ENCODE measurements at places on chromosomes 4 and X.

DNA sequence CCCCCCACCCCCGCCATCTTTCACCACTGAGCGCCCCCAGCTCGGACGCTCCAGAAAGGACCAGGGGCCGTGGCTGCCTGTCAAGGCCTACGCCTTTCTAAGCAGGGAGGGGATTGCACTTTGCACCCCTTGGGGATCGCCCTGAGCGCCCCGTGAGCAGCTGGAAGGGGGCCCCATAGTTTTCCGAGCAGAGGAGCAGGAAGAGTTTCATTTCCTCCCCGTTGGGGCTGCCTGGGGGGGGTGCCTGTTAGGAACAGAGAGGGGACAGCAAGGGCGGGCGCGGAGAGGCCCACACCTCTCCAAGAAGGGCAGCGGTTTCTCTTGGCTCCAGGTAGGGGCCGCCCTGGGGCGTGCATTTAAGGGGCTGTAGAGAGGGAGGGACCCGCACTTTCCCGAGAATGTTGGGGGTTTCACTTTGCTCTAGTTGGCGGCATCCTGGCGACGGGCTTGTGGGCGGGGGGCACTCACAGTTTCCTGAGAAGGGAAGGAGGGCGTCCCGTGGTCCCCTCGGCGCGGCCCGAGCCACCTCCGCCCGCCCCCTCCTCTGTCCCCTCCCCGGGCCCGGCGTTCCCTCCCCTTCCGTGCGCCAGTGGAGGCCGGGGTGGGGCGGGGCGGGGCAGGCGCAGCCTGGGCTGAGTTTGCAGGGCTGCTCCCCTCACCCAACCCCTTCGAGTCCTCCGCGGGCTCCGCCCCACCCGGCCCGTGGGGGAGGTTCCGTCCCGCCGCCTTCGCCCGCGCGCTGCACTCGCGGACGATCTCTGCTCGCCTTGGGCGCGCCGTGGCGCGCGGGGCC, 82.3 kb upstream of the CD99 start:
- DNase-seq: peak; percentile 75

DNA sequence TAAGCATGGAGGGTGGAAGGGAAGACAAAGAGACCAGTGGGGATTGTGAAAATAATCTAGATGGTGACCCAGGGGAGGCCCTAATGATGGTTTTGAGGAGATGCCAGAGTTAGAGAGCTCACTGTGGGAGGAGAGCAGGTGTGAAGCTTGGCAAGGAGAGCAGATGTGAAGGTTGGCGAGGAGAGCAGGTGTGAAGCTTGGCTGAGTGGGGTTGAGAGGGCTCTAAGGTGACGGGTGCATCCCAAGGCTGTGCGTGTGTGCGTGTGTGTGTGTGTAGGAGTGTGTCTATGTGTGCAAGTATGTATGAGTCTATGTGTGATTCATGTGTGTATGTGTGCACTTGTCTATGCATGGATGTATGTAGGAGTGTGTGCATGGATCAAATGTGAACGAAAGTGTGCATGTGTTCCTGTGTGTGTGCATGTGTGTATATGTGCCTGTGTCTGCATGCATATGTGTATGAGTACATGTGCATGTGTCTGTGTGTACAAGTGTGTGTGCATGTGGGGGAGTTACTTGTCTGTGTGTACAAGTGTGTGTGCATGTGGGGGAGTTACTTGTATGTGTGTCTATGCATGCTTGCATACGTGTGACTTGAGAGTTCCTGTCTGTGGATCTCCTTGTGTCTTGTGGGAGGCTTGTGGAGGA, 72.0 kb downstream of the EVC start:
- DNase-seq: no peak

DNA sequence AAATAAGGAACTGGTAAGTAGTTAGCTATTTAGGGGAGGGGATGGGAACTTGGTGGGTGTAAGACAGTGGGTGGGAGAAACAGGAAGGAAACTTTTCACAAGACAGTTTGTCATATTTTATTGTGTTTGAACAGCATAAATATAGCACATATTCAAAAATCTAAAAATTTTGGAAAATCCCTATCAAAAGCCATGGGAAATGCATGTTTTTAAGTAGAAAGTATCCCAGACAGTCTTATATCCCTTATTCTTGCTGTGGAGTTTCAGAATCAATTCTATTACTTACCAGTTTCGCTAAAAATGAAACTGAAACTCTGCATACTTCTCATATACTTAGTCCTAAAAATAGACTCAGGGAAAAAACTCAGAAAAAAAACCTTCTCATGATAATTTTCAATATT, 22.3 kb upstream of the RASGEF1B start:
- no peak for DNase-seq

GRCh38 chrX:78024349-78025059, 55.1 kb upstream of the PGAM4 start:
- DNase-seq: peak; percentile 1

GRCh38 chr4:57109411-57109846, 756 bp downstream of the IGFBP7 start:
- DNase-seq: no peak

DNA sequence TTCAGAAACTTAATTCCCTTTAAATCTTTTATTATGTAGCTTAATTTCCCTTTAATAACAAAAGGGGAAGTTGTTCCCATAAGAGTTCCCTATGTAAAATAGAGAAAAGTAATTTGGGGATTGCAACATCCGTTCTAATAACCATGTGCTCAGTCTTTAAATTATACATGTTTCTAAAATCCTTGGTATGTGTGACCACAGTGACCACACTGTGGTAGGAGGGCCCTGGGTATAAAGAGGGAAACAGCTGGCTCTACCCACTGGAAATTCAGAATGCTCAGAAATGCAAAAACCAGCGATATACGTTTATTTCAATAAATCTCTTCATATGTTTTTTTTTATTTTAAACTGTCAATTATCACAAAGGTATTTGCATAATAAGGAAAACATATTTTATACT, 219.1 kb downstream of the FGF13 start:
- no peak for DNase-seq

- no peak for DNase-seq
Measured at GRCh38 chrX:118182025-118182424, 65.4 kb upstream of the KLHL13 start.

GRCh38 chrX:51144828-51145442, 187.7 kb upstream of the NUDT10 start:
- DNase-seq: peak; percentile 0

DNA sequence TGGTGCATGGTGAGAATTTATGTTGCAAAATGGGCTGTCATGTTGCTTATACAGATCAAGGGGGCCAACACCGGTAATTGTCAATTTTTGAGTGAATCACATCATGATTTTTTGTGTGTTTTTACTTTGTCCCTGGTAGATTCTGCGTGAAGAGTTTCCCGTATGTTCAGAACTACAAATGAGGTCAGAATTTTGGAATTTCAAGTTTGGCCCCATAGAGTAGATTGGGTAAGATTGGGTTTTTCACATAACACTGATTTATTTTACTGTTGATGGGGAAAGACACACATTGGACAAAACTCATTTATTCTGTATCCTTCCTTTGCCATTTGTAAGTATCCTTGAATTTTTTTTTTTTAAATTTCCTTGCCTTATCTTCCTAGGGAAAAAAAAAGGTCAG, 158.5 kb upstream of the MXRA5 start:
- no peak for DNase-seq

DNA sequence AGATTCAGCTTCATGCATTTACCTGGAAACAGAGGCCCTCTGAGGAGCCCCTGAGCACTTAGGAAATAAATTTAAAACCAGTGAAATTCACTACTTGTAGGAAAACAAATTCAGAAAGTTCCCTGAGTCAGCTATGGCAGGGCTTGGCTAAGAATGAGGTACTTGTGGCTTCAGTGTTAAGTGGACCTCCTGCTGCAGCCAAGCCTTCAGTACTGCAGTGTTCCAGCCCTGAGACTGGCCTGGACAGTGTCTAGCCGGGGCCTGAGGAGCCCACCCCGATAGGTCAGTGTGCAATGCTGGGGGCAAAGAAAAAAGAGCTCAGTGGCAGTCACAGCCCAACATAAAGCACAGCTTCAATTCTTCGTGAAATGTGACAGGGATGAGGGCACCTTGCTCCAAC, 41.9 kb downstream of the F11 start:
- DNase-seq: no peak

DNA sequence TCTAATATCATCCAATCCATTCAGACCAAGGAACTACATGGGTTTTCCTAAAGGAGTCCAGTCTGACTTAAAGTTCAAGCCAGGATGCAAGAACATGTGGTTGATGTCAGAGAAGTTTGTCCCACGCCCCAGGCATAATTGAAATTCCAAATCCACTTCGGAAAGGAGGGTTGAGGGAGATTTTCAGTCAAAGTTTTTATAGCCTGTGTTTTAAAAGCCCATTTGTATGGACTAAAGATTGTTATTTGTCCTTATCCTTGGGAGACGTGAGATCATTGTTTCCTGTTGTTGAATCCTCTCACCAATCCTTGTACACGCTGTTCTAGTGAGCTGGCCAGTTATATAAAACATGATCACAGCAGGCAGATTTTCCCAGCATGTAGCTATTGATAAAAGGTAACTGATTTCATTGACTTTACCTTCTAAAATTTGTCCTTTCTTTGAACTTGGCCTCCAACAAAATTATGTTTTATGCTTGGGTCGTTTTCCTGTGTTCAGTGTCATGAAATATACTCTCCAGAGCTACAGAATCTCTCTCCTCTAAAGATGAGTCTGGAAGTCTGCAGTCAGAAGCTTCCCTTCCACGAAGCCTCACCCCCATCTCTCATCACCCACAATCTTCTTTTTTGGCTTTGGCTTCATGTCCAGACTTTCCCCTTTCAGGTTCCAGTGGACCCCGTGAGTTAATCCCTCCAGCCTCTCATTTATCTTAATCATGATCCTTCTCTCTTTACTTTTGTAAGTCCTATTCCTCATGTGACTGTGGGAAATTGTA, 92.9 kb downstream of the ATP10D start:
- DNase-seq: peak; percentile 2

GRCh38 chrX:130738638-130739195, 164.3 kb downstream of the ENOX2 start:
- DNase-seq: no peak

- no peak for DNase-seq
Measured at GRCh38 chr4:14659286-14659685, 343.0 kb upstream of the CPEB2 start.

GRCh38 chrX:13658602-13659001, 5.7 kb downstream of the TCEANC start:
- DNase-seq: peak; percentile 48

DNA sequence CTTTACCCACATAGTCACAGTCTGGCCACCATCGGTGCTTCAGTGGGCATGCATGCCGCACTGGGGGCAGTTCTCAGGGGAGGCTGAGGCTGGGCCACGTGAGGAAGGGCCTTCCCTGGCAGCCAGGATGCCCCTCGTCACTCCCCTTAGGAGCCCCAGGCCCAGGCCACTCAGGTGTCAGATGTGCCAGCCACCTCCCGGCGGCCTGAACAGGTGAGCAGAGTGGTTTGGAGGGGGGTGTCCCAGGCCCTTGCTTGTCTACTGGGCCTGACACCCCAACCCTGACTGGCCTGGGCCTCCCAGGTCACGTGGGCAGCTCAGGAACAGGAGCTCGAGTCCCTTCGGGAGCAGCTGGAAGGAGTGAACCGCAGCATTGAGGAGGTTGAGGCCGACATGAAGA, 12.1 kb downstream of the CCDC22 start:
- no peak for DNase-seq

- DNase-seq: no peak
Measured at GRCh38 chrX:110954428-110955100, 141.4 kb upstream of the PAK3 start.

DNA sequence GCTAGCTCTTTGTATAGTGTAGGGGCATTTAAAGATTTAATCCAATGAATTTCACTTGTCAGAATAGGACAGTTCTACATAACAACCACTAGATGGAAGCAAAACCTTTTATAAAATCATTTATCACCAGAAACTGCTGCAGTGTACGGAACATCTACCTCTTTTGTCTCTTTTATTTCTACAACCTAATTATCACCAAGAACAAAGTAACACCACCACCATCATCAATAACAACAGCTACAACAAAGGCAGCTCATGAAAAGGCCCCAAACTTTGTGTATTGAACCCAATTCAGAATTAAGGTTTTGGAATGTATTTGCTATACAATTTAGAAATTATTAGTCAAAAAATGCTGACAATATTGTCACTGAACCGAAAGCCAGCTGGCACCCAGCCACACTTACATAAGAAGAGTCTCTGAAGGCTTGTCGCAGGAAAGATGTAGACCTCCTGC, 260.9 kb upstream of the RPS6KA3 start:
- DNase-seq: no peak

GRCh38 chrX:129793604-129794191, 13.9 kb downstream of the SASH3 start:
- DNase-seq: no peak

- peak; percentile 3 for DNase-seq
Measured at GRCh38 chrX:106931831-106932491, 11.8 kb downstream of the CLDN2 start.

GRCh38 chr4:74546057-74546456, 101.1 kb downstream of the AREG start:
- no peak for DNase-seq

- no peak for DNase-seq
Measured at GRCh38 chr4:109266891-109267290, 35.6 kb downstream of the COL25A1 start.

DNA sequence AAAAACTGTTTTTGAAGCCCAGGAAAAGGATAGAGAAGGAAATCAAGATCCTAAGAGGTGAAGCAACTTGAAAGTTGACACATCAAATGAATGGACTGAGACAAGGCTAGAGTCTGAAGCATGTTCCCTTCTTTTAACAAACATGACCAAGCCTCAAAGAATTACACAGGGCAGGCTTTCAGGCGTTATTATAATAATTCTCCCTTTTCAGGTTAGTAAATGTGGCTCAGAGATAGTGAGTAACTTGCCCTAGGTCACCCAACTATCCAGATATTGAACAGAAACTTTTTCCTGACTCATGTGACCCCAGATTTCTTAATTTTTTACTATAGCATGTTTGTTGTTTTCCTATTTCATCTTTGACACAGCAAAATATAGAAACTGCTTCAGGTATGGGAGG, 91.7 kb downstream of the PPP1R2C start:
- DNase-seq: no peak

DNA sequence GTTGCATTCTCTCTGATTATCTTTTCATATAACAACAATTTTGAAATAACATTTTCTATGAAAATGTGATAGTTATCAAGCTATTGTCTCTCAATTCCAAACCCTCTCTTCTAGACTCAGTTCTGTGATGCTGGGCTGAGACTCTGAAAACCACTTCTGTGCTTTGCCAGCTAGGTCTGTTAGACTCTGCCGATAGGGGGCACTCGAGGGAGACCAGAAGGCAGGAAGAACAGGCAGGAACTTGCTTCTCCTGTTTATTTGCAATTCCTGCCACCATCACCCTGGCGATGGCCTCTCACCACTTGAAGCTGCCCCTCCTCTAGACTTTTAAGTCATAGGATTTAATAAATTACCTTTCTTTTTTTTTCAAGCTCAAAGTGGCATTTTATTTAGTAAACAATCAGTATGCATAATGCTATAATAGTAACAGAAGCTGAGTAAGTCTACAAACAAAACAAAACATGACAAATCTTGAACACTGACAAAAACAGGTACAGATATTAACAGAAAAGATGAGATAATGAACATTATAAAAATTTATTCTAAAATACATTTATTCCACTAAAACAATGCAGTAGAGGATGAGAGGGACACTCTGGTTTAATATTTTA, 49.7 kb downstream of the RASL11B start:
- peak; percentile 74 for DNase-seq
